ENCODE measurements at places on chromosomes 7 and 10.

GRCh38 chr10:27251554-27251953, 11.0 kb upstream of the ACBD5 start:
- DNase-seq, result no peak

DNA sequence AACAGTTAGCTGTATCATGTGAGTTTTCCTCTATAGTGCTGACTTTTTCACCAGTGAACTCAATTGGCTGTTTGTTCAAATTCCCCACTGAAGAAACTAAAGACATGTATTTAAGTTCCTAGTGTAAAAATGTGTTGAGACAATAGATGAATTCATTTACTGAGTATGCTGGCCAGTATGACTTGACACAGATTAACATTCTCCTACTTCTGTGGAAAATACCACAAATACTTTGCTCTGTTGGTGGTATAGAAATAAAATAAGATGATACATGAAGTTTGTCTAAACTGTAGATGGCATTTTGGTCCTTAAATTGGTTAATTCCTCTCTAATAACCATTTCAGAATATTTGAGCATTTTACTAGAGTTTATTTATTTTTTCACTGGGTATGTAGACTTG, 227.7 kb upstream of the TEX47 start:
- DNase-seq, result no peak

GRCh38 chr10:11164803-11165590, 147.3 kb downstream of the CELF2 start:
- peak; percentile 6 for DNase-seq

- no peak for DNase-seq
Observed at GRCh38 chr10:24952143-24952706, at the start of gene PRTFDC1. TSS of gene PRTFDC1 (minus strand) at chr10:24952606. CDS start at chr10:24952575, 31 bp downstream.

- DNase-seq, result no peak
Observed at GRCh38 chr10:92598321-92598720, 5.4 kb downstream of the KIF11 start.

DNA sequence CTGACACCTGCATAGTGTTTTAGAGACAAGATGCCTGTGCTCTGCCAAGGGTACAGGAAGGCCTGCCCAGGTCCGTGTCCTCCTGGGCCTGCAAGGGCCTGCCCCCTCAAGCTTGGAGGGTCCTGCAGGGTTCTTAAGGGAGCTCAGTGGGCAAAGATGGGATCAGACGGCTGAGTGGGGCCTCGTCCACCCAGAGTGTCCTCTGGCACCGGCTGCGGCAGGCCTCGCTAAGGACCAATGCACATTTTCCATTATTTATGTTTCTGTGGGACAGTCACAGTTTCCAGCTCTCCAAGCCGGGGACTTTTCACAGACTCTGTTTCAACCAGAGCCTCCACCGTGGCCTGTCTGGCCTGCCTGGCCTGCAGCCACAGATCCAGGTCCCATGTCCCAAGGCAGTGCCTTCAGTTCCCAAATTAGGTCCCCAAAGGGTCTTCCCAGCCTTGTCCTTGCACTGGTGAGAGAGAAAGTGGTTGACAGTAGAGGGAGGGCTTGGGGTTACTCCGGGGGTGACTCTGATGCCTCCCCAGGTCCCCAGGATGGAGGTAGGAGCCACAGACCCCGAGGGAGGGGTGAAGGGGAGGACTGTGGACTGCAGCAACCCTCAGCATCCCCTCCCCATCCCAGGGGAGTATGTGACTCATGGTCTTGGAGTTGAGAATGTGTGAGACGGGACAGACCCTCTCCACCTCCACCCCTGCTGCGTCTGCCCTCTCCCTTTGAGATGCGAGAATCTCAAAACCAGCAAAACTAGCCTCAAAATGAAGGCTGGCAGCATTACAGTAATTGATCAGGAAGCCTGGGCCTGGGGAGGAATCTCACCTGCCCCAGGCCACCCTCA, 14.8 kb downstream of the MYL10 start:
- no peak for DNase-seq

- no peak for DNase-seq
Observed at GRCh38 chr7:47516386-47516785, 65.5 kb downstream of the TNS3 start.

- DNase-seq, result no peak
Observed at GRCh38 chr7:133641436-133641835, 388.6 kb downstream of the EXOC4 start.

- no peak for DNase-seq
Observed at GRCh38 chr10:96097865-96098264, 32.2 kb upstream of the ZNF518A start.

GRCh38 chr7:91041901-91042484, 222.2 kb upstream of the FZD1 start:
- DNase-seq, result no peak

- DNase-seq, result no peak
Observed at GRCh38 chr10:127576740-127577161, 27.6 kb downstream of the NPS start.

GRCh38 chr7:155456738-155457543, 988 bp upstream of the EN2 start:
- peak; percentile 75 for DNase-seq

- no peak for DNase-seq
Observed at GRCh38 chr10:26311383-26311940, 94.9 kb downstream of the GAD2 start.

- no peak for DNase-seq
Observed at GRCh38 chr10:52268790-52269189, 45.3 kb upstream of the DKK1 start.

GRCh38 chr7:48512892-48513291, 341.6 kb downstream of the ABCA13 start:
- DNase-seq, result no peak

GRCh38 chr7:112930787-112931186, 140.6 kb upstream of the TMEM168 start:
- no peak for DNase-seq

DNA sequence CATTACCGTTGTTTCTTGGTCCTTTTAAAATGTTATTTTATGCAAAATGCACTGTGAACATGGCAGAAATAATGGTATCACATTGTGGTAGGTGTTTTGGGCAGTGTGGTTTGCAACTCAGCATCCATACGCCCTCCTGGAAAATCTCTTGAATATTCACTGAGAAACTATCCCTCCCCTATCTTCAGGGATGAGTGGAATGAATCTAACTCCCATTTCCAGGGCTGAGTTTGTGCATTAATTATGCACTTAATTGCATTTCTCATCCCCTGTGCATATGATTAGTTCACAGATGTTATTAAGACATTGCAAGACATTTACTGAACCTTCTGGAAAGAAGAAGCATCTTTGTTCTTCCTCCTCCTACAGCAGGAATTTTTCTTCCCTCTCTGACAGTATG, 36.5 kb downstream of the CFAP43 start:
- DNase-seq, result no peak

GRCh38 chr7:44206008-44206407, 5.2 kb downstream of the YKT6 start:
- DNase-seq, result no peak

DNA sequence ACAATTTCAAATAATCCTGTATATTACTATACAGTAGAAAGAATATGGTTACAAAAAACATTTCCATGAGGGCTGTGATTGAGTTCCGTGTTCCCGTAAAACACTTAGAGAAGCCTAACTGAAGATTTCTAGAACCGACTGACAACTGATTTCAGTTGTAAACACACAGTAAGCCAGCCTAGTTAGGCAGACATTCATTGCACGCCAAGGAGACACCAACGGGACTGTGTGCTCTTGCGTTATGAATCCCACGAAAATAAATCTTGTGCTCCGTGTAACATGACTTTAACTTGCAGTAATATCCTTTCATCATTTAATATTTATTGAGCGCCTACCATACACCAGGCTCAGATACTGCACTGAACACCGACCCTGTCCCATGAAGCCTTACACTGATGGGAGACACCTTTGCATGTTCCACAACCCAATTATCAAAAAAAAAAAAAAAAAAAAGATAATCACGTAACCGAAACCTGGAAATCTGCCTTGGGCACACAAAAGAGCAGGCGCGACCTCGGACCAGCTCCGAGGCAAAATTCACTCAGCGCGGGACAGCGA, 420 bp upstream of the KLHL7 start:
- no peak for DNase-seq

- no peak for DNase-seq
Observed at GRCh38 chr7:120185940-120186682, 86.9 kb upstream of the KCND2 start.

DNA sequence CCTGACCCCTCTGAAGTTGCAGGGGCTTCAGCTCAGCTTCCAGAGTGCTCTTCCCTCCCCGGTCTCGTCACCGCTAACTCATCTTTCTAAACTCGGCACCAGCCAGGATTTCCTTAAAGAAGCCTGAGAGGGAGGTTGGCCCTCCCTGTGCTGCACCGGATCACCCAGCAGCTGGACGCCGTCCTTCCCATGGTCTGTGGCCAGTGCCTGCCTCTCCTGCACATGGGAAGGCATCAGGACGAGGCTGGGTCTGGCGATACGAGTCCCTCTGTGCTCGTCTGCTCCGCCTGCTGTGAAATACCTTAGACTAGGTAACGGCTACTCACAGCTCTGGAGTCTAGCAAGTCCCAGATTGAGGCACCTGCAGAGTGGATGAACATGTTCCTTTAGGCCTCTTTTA, 179.1 kb downstream of the ZMYND11 start:
- DNase-seq, result no peak

DNA sequence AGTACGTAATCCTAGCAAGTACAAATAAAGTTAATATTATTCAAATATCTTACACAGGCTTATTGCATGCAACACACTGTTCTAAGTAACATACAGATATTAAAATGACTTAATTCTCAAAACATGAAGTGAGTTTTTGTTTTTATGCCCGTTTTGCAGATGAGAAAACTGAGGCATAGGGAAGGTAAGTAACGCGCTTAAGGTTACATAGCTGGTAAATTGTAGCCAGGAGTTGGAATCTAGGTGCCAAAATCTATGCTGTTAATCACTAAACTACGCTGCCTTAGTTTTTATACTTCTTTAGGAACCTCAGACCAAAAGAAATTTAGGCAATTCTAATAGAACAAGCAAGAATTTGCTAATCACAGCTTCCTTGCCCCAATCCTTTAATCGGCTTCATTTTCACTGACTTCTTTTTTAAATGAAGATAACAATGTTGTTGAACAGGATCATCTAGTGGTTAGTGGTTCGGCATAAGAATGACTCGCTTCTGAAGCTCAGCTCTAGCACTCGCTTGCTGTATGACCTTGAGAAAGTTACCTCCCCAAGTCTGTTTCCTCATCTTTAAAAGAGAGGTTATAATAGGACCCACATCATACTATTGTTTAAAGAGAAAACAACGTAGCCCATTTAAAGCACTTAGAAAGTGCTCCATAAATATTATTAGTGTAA, 1.0 kb upstream of the LRRTM3 start:
- DNase-seq, result no peak

DNA sequence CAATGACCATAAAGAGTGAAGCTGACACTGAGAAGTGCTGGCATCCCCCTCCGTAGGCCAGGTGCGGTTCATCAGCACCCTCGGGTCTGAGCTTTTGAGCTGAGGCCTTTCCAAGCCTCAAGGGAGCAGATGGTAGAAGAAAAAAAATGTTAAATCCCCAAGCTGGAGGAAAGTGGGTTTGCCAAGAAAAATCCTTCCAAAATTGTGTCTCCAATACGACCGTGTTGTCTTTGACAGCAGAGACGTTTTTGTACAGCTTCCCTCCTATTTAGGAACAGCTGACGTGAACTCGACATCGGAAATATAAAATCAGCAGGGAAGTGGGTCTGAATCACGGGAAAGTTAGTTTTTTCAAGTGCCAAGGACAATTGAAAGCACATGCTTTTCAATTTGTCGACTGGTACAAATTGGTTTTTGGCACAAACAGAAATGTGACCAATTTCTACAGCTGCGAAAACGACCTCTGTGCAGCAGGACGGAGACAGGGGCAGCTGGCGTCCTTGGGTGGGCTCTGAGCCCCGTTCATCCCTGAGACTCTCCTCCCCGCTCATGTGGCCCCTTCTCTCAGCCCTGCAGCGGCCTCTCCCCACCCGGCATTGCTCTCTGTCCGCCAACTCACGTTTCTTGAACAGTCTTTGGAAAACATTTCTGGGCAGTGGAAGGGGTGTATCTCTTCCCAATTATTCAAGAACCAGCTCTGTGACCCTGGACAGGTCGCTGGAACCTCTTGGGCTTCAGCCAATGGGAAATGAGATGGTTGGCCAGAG, 89.9 kb downstream of the PAXIP1 start:
- no peak for DNase-seq

DNA sequence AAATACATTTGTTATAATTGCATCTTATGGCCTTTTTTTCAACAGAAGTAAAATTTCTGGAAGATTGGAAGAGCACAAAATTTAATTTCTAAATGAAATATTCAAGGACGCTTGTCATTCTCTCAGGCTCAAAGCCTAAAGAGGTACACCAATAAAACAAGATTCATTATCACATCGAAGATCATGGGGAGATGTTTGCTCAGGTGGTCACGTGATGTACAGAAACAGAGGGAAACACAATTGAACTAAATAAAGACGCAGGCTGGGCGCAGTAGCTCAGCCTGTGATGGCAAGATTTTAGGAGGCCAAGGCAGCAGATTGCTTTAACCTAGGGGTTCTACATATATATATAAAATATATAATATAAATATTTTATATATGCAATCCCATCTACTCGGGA, 37.3 kb upstream of the TMEM254 start:
- DNase-seq, result no peak

GRCh38 chr10:46198516-46198915, 88.3 kb upstream of the ANTXRL start:
- DNase-seq, result no peak

DNA sequence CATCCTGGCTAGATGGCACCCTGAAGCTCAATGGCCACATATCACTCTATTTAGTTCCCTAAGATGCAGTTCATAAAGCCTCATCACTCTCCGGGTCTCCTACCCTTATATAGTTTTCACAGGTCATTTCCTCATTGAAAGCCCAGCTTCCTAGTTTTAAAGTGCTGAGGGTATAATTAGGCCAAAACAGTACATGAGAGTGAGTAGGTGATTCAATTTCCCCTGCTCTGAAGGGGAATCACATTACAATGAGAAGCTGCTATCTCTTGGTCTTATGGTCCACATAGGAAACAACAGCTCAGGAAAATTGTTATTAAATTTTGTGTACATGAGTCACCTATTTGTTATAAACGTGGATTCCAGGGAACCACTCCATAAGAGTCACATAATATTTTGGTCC, 162.0 kb downstream of the SEMA3E start:
- DNase-seq, result no peak

DNA sequence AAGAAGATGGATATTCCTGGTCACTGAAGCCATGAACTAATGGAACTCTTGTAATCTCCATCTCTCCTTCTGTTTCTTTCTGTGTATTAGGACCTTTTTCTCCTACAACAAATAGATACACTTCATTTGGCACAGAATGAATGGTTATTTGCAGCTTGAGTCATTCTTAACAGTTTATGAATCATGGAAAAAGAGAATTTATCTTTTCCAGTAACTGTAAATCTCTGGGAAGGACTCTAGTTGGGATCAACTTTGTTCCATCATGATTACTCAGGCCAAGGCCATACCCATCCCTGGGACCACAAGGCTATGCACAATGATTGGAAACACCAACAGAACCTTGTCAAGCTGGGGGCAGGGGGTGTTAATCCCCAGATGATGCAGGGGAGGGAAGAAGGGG, 36.1 kb upstream of the MDFIC start:
- no peak for DNase-seq

- no peak for DNase-seq
Observed at GRCh38 chr7:9217204-9217603, 783.8 kb downstream of the NXPH1 start.

GRCh38 chr7:141242568-141242967, 168.7 kb downstream of the TMEM178B start:
- no peak for DNase-seq

- no peak for DNase-seq
Observed at GRCh38 chr10:97522937-97523336, 24.2 kb downstream of the UBTD1 start.

GRCh38 chr7:1248916-1249581, 16.4 kb downstream of the UNCX start:
- no peak for DNase-seq

GRCh38 chr10:1360558-1361164, 304.5 kb downstream of the WDR37 start:
- DNase-seq, result no peak

Measured in H54 (cell line).